OCI-M1 (cell line): ENCODE measurements at places on chromosomes 1 and 21.

GRCh38 chr1:4129693-4130092 is 229.6 kb upstream of the C1orf174 start:
- DNase-seq = no peak

GRCh38 chr1:47755101-47755990 is 241.8 kb downstream of the TRABD2B start:
- DNase-seq = peak; percentile 62

DNA sequence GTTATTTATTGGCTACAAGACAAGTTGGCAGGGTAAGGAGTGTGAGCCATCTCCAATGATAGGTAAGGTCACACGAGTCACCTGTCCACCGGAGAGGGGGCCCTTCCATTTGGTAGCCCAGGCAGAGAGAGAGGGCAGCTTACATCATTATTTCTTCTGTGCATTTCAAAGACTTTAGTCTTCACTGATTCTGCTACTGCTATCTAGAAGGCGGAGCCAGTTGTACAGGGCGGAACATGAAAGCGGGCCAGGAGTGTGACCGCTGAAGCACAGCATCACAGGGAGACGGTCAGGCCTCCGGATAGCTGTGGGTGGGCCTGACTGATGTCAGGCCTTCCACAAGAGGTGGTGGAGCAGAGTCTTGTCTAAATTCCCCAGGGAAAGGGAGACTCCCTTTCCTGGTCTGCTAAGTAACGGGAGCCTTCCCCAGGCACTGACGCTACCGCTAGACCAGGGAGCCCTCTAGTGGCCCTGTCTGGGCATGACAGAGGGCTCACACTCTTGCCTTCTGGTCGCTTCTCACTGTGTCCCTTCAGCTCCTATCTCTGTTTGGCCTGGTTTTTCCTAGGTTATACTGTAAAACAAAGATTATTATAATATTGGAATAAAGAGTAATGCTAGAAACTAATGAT is 36.7 kb downstream of the ZNF695 start:
- DNase-seq = peak; percentile 78

DNA sequence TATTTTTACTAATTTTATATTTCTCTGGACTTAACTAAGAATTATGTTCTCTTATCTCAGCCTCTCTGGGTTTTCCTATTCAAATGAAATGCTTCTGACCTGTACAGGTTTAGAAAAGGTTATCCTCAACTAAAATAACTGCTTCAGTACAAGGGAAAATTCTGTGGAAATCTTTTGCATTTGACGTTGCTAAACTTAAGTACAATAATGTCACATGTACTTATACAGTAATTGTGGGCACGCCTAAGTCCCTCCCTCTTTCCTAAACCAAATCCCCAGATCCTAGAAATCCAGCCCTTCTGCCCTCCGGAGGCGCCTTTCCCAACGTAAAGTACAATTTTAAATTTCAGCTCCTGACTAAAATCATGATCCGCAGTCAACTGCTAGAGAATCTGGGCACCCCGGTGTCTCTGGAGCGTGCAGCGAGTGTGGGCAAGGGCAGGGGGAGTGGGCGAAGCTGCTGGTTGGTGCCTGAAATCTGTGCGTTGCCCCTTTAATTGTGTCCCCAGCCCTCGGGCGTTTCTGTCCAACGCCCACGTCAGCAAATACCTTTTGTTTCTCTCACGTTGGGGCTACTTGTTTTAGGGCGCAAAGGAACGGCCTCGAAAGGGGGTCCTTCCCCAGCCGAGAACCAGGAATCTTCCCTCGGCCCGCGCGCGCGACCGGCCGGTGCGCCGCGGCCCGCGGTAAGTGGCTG is at the start of gene ZBTB8A:
Gene ZBTB8A, plus strand, starts transcription at position 541 of the 697 bp plus-strand sequence. CDS start 53,505 bp downstream, outside the sequence.
- DNase-seq = peak; percentile 17

- no peak for DNase-seq
Observed at GRCh38 chr1:99675292-99675691, 29.4 kb downstream of the PALMD start.

DNA sequence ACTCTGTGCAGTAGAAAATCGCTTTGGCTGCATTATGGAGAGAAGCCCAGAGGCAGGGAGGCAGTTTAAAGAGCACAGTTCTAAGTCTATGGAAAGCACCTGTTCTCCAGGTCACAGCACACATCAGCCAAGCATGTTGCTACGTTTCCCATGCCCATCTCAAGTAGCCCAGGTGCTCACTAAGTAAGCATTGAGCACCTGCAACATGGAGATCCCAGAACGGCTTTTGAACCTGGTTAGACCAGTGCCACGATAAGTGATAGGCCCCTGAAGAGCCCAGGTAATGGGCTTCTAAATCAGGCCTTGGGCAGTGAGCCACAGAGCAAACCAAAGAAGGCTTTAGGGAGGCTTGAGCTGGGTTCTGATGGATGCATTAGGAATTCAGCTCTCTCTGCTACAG is 186.2 kb downstream of the C1orf94 start:
- DNase-seq = no peak

GRCh38 chr1:179298952-179299351 is 5.4 kb downstream of the SOAT1 start:
- no peak for DNase-seq

DNA sequence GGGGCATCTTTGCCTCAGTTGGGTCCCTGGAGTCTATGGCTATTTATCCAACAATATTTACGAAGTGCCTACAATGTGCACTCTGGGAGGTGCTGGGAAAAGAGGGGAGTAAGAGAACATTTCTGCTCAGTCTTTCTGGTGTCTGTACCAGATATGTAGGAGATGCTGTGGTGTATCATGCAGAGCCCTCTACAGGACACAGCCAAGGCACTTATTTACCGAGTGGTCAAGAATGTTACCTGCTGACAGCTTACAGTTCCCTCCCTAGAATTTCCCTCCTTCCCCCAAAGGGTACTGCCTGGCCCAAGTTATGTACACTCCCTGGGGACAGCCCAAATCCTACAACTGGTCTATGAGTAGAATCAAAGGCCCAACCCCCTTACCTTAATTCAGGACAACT is 177.7 kb downstream of the C1orf94 start:
- DNase-seq = no peak

GRCh38 chr1:169141356-169141755 is 34.9 kb downstream of the ATP1B1 start:
- no peak for DNase-seq

DNA sequence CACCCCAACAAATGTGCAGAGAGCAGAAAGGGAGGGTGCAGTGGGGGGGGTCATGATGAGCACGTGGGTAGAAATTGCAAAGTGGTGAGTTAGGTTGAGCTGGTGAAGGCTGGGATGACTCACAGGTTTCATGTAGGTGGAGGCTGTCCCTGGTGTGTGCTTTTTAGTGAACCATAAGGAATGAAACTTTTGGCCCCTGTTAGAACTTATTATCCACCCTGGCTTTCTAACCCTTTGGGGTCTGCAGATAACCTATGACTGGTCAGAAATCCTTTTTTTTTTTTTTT is 46.9 kb downstream of the DOP1B start:
- DNase-seq = no peak

GRCh38 chr1:109615879-109616278 is 3.5 kb downstream of the GNAT2 start:
- peak; percentile 87 for DNase-seq

DNA sequence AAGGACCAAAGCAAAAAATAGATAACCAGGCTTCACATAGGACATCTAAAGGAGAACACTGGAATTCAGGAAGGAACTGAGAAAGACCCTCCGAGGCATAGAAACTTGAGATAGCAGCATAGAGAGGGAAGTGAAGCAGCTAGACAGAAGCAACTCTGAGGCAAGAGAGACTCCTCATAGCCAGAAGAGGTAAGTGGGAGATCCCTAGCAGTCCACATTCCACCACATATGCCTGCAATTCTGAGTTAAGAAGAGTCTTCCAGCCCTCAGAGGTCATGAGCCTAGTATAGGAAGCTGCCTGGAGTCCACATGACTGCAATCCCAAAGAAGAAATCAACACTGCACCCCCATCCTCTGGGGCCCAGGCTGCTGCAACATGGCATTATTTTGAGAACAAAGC is 13.9 kb upstream of the FGGY start:
- DNase-seq = no peak

GRCh38 chr21:38126666-38127303 is 130.0 kb upstream of the KCNJ15 start:
- DNase-seq = peak; percentile 83

- no peak for DNase-seq
Observed at GRCh38 chr1:1797731-1798341, 19.6 kb upstream of the NADK start.

DNA sequence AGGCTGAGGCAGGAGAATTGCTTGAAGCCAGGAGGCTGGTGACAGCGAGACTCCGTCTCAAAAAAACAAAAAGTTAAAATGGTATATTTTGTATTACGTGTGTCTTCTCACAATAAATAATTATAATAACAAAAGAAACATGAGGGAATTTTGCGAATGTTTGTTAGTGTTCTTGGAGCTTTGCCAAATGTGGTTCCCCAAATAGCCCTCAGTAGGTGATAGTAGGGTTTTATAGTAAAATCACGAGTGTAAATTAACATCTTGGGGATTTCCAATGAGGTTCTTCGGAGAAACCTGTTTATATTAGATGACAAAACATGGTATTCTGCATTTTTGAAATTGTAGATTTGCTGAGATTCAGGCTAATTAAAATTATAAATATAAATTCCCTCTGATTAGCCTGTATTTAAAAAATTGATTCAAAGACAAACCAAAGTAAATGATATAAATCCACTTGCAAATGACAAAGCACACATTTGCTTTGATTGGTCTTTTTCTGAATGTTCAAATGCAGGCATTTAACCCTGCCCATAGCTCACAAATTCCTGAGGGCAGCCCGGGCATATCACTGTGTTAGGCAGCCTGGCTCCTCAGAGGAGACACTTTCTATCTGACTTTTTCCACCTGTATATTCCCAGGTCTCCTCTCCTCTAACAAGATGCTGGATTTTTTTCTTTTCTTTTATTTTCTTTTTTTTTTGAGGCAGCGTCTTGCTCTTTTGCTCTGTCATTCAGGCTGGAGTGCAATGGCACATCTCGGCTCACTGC is 50.3 kb upstream of the TSNAX start:
- DNase-seq = no peak

- peak; percentile 35 for DNase-seq
Observed at GRCh38 chr1:60621368-60621851, 461.0 kb upstream of the NFIA start.

- DNase-seq = peak; percentile 39
Observed at GRCh38 chr1:169024800-169025271, 81.7 kb upstream of the ATP1B1 start.

DNA sequence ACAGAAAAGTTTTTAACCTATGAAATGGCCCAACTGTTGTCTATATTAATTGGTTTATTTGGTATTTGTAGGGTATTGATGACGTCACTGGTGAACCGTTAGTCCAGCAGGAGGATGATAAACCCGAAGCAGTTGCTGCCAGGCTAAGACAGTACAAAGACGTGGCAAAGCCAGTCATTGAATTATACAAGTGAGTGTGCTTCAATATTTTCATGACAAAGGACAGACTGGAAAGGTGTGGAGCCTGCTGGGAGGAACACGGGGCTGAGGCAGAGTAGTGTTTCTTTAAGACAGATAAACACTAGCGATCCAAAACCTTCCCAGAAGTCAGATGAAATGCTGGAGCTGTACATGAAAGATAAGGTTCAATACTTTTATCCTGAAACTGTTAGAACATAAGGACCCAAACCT is 76.7 kb downstream of the AK4 start:
- DNase-seq = peak; percentile 77

DNA sequence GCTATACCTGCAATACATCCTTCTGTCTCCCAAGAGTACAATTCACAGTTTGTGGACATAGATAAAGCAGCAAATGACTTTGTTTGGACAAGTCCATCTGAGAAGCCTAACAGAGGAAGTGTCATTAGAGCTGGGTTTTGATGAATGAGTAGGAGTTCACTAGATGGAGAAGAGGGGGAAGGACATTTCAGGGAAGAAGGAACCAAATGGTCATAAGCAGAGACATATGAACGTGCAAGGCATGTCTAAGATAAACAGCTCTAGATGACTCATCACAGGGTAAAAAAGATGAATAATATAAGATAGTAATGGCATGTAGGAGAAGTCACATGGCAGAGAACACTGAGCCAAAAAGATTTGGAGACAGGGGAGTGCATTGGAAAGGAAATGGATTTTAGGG is 54.5 kb downstream of the HMGB4 start:
- DNase-seq = peak; percentile 35

- peak; percentile 93 for DNase-seq
Observed at GRCh38 chr1:28416509-28417194, 47.1 kb downstream of the PHACTR4 start.

DNA sequence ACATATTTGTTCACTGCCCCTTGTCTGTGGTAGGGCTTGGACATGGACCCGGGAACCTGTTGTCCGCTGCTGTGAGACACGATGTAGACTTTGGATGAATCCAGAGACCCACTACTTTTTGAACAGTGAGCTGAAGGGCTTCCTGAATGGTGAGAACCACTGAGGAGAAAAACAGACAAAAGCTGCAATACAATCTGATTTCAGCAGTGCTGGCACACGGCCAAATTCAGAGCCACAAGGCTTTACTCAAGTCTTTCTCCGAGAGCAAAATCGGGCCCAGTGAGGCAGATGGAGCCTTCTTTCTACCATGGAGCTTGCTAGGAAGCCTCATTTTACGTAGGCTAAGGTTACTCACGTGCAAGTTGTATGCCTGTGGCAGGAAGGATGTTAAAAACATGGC is 197.6 kb downstream of the SIPA1L2 start:
- no peak for DNase-seq

DNA sequence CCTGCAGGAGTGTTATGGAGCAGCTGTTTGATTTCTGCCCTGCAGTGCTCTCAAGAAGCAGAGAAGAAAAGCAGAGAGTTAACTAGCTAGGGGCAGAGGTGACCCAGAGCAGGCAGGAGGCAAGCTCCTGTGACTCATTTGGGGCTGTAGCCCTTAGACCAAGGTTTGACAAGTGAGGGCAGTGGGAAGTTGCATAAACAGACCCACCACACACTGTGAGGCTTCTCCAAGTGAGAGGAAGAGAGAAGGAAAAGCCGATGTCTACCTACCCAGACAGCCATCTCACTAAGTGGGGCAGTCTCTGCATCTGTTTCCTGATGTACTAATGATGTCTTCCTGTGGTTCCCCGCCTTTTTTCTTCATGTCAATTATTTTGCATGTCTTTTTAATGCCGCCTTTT is 159.9 kb upstream of the NR5A2 start:
- DNase-seq = no peak

GRCh38 chr1:32350785-32351398 is 11.4 kb downstream of the FAM229A start:
- peak; percentile 92 for DNase-seq

DNA sequence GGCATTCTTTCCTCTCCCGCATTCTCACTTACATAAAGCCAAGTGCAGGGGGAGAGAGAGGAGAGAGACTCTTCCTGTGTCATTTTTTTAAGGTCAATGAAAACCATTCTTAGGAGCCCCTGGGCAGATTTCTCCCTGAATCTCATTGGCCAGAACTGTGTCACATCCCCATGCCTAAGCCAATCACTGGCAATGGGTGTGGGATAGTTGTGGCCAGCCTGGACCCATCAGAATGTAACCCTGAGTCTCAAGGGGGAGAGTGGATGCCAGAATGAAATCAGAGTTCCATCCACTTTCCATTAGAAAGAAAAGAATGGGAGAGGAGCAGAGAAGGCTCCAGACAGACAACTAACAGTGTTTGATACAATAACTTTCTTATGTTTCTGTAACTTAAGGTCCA is 31.2 kb upstream of the COQ8A start:
- no peak for DNase-seq
